ENCODE measurements at places on chromosomes 5 and 9.

DNA sequence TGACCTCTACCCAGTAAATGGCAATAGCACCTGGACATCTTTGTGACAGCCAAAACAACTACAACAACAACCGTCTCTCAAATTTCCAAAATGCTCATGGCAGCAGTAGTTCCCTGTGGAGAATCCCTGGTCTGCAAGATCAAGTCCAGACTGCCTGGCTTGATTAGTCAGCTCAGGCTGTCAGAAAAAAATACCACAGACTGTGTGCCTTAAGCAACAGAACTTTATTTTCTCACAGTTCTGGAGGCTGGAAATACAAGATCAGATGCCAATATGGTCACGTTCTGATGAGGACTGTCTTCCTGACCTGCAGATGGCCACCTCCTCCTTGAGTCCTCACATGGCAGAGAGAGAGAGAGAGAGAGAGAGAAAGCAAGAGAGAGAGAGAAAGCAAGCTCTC, 52.3 kb upstream of the MOCS2 start:
- no peak for DNase-seq

- DNase-seq: peak; percentile 67
Observed at GRCh38 chr5:128201065-128201926, 117.7 kb downstream of the SLC12A2 start.

- no peak for DNase-seq
Observed at GRCh38 chr9:109499093-109499630, 1.1 kb upstream of the PTPN3 start.

DNA sequence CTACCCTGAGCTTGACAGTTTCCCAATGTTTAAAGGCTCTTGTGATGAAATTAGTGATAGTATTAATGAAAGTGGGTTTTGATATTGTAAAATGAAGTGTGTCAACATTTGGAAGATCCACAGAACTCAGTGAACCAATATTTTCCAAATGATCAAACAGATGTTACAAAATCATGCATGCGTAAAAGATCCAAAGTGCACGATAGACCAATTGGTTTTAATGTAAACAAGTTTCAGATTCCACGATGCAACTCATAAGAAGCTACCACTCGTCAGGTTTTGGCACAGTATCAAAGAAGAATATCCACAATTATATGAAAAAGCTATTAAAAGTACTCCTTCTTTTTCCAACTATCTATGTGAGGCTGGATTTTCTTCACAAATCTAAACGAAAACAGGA, 82.3 kb downstream of the SLC38A9 start:
- DNase-seq: no peak

DNA sequence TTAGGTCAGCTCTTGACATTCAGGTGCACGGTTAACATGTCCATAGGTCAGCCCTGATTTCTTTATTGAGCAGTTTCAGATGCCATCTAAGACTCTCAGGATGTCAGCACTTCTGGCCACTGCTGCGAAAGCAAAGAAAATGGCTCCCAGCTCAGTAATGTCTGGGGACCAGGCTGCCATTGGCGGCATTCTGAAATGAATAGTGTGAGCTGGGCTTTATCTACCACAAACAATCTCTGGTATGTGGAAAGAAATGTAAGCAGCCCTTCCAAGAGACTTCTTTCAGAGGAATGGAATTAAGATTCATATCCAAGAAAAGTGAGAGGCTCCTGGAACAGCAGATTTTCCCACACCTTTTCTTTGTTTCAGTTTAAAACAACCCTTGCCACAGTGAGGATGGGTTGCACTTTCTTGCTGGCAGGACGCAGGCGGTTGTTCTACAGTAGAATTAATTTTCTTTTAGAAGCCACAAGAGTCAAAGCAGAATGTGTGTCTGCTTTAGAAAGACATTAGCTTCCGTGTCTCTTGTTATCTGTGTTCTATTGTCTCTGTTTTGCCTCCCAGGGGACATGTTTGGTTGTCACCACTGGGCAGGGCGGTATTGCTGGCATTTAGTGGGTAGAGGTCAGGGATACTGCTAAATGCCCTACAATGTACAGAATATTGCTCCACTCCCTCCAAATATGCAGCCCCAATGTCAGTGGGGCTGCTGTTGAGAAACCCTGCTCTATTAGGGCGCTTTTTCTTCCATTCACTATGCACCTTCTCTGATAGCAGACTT, 149.9 kb upstream of the ANKH start:
- DNase-seq: no peak

GRCh38 chr5:92861531-92862285, 719.3 kb downstream of the NR2F1-AS1 start:
- no peak for DNase-seq

- no peak for DNase-seq
Observed at GRCh38 chr5:74240783-74241750, 399.5 kb downstream of the ENC1 start.

DNA sequence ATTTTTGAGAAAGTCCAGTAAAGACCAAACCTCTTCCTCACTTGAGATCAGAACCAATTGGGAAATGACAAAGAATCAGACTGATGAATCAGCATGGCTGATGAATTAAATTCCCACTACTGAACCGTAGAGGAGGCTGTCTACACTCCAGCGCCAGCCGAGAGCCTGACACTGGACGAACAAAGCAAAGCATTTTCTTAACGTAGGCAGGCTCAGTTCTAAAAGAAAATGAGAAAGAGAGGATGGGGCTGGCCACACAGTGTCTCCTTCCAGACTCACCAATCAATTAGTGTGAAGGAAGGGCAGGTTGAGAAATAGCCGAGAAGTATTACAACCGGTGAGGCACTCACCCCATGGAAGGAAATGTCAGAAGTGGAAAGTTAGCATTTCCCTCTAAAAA, 49.4 kb downstream of the ITGA1 start:
- DNase-seq: no peak

DNA sequence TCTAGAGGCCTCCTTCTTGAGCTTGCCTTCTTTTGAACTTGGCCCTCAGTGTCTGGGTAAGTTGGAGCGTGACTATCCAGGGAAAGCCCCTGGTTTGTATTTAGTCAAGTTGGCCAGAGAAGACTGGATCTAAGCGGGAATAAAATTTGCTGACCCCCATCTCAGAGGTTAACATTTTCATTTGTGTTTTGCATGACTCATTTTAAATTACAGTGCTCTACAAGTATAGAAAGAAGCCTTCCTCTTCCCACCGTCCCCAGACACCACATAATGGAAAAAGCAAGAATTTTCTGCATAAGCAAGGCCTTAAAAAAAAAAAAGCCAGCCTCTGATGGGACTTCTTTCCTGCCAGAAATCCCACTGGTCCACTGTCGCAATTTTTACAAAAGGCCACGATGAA, 27.2 kb downstream of the PIK3R1 start:
- no peak for DNase-seq

DNA sequence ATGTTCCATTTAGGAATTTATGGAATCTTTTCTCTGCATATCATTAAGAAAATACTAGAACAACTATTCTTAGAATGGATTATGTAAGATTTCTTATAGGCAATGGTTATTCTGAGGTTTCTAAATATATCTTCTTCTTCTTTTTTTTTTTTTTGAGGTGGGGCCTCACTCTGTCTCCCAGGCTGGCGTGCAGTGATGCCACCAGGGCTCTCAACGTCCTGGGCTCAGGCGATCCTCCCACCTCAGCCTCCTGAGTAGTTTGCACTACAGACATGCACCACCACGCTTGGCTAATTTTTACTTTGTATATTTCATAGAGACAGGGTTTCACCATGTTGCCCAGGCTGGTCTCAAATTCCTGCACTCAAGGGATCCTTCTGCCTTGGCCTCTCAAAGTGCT, 137.2 kb downstream of the SREK1 start:
- no peak for DNase-seq

- no peak for DNase-seq
Observed at GRCh38 chr5:123294544-123294943, 128.7 kb downstream of the CEP120 start.

DNA sequence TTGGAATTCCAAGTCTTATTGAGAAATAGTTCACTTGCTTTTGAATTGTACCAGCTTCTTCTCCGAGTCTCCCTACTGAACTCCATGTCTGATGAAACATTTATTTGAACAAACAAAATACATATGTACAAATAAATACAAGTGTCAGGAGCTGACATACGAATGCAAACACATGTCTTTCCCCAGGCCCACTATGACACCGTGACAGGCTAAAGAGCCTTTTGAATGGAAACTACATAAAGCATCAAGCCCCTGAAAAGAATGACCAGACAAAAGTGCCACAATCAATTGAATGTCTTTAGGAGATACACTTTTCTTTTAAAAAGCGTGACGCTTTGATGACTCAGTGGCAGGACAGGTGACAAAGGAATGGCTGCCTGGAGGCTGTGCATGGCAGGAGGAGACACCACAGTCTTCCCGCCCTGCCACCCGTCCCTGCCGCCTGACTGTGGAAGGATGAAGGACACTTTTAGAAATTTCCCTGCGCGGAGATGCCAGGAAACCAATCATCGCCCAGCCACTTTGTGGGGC, 112.4 kb upstream of the BNC2 start:
- DNase-seq: no peak

- no peak for DNase-seq
Observed at GRCh38 chr5:120683580-120683979, 219.5 kb downstream of the PRR16 start.

GRCh38 chr5:176184608-176185132, 53.6 kb upstream of the SIMC1 start:
- no peak for DNase-seq

- no peak for DNase-seq
Observed at GRCh38 chr9:27726244-27727081, 153.2 kb upstream of the C9orf72 start.

DNA sequence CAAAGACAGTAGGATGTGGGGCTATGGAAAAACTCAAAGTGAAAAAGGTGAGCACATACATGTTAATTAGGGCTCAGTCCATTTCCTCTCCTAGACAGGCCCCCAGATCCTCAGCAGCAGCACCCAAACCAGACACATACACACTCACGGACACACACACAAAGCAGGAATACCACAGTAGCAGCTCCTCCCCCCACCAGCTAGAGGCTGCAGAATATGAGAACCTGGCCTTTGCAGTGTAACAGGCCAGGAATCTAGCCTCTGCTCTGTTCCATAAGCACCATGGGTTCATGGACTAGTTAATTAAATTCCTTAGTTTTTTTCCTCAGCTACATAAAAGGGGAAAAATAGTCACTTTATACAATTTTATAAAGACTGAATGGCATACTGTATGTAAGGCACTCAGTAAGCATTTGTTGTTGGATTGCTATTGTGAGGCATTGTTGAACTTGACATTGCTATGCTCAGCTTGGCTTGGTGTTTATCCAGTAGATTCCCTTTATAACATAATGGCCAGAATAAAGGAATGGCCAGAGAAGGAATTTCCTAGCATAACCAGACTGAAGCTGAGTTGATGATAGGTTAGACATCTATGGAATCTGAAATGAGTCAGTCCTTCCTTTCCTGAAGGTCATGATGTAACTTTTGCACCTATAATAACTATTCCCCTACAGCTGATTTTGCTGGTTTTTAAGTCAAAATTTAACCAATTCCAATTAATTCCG, 186.8 kb downstream of the SEMA5A start:
- DNase-seq: no peak

DNA sequence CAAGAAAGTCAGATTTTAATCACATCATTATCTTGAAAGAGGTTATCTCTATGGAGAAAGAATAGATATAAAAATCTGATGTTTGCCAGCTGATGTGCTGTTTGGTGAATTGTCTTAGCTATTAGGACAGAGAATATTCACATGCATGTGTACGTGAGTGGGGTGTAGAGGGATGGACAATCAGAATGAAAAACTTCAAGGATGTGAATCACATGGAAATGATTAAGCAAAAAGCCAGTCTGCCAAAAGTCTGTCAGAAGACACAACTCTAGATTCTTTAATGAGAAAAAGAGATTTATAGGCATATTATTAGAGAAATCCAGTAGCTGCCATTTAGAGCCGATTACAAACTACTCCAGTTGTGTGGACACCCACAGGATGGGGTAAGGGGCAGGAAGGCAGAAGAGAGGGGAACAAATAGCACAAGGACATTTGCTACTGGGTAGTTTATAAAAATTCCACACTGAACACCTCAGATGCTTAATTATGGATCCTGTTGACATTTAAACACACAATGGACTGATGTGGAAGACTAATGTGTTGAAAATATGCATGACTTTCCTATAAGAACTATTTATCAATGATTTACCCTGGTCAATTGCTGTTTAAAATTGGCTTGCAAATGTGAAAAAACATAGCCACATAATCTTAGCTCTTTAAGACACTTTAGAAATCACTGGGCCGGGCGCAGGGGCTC, 127.4 kb downstream of the PTTG1 start:
- DNase-seq: no peak

DNA sequence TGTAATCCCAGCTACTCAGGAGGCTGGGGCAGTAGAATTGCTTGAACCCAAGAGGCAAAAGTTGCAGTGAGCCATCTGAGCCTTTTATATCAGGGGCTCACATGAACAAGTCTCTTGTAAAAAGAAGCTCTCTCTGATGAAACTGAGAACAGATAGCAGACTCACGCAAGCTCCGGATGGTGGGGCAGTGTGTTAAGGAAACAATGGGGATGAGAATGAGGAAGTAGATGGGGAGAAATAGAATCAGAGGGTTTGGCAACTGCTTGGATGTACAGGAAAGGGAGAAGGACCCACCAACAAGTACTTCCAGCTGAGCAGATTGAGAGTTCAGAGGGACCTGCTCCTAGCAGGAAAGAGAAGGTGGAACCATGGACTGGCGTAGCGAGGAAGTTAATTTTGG, 18.6 kb downstream of the TMEM252 start:
- no peak for DNase-seq

GRCh38 chr9:126108240-126108639, 218.4 kb upstream of the MVB12B start:
- DNase-seq: no peak

DNA sequence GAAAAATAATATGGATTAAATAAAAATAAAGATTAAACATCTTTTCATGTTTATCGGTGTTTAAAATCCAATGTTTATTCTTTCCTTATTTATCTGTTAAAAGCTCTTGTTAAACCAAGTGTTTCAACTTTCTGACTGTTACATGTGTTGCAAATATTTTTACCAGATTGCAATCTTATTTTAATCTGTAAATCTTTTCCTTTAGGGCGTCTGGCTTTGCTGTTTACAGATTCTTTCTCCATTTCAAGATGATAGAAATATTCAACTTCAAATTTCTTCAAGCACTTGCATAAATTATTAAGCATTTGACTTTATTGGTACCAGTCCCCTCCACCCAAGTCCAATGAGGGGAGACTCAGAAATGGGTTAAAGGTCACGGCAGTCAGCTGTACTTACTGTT, 16.9 kb upstream of the ABCA1 start:
- DNase-seq: no peak

- no peak for DNase-seq
Observed at GRCh38 chr5:4198461-4198860, 602.8 kb downstream of the IRX1 start.

GRCh38 chr9:90014421-90014820, 409.6 kb downstream of the GADD45G start:
- no peak for DNase-seq

Data from activated T-helper 9 cell treated with anti-CD3 and anti-CD28 coated beads, Interleukin-2, amount 50 U/mL, for 16 hours (primary cell).